Gastrocnemius medialis (tissue), 4 donors: ENCODE measurements at places on chromosomes 1 and 21.
A peak's percentile ranks its signal among the peaks of the same experiment; 100 is the strongest.

DNA sequence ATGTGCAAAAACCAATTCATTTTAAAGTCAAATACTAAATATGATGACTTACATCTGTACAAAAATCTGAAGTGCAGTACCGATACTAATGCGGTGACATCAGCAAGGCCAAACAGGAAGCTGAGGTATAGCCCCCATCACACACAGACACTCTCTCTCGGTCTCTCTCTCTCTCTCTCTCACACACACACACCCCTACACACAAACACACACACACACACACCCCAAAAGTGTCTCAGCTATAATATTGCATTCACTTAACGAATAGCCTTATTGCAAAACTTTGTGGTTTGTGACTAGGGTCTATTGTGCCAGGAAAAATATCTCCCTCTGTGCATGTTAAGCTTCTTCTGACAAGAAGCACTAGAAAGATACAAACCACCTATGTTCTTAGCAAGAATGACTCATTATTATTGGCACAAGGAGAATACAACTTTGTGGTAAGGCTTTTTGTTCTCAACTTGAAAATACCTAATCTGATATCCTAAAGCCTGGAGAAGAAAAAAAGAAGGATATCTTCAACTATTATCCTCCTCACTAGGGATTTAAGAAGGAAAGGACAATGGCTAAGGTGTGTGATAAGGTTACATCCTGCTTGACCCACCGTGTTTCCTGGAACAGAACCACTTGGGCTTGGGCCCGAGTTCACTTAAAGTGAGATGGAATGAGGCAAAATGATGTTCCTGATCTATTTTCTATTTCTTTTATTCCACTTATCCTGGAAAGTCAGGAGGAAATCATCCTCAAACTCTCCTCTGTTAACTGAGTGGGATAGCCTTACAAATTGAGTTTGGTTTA, 107.1 kb downstream of the NIBAN1 start:
- no peak overlapping the region for H3K4me3 ChIP-seq
- DNase-seq: no peak
- peak overlapping the region; percentile 33 for H3K27ac ChIP-seq

DNA sequence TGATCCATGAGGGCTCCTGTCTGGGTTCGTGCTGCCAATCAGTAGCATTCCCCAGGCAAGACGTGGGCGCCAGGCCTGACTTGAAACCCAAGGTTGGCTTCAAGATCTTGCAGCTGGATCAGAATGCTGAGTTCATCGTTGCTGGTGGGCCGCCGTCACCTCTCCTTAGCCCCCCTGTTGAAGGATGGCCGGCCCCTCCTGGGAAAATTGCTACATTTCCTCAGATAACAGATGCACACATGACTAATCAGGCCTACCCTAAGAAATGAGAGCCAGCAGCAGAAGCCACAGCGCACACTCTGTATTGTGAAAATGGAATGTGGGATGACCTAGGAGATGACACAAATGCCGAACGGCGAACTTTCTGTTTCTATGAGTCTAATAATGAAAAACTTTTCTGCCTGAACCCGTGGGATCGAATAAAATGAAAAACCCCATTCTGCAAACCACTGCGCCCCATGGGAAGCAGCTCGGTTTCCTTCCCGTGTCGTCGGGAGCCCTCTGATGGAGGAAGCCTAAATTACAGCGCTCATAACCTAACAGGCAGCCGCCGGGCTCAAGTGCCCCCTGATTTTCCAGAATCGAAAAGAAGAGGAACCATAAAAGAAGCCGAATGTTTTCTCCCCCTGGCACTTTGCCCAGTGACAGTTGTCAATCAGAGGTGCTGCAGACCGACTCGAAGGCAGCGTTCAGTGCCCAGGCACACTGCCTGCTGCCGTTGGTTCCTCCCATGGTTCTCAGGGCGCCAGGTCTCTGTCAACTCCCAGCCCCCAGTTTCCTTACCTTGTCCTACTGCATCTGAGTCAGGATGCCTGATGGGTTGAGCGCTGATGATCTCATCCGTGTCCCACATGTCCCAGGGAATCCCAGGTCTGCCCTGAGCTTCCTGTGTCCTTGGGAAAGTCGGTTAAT, 38.2 kb upstream of the H6PD start:
- H3K27ac ChIP-seq: peak overlapping the region; percentile 49
- H3K27me3 ChIP-seq: peaks cover 28% of the 10 kb centered on the region
- peaks cover 29% of the 10 kb centered on the region for H3K4me1 ChIP-seq
- no peaks in the 10 kb centered on the region for H3K36me3 ChIP-seq
- H3K4me3 ChIP-seq: peak overlapping the region; percentile 1

- H3K4me1 ChIP-seq: no peaks in the 10 kb centered on the region
- no peaks in the 10 kb centered on the region for H3K36me3 ChIP-seq
- no peaks in the 10 kb centered on the region for H3K27me3 ChIP-seq
Observed at GRCh38 chr21:31483146-31483545, 139.1 kb upstream of the TIAM1 start.

DNA sequence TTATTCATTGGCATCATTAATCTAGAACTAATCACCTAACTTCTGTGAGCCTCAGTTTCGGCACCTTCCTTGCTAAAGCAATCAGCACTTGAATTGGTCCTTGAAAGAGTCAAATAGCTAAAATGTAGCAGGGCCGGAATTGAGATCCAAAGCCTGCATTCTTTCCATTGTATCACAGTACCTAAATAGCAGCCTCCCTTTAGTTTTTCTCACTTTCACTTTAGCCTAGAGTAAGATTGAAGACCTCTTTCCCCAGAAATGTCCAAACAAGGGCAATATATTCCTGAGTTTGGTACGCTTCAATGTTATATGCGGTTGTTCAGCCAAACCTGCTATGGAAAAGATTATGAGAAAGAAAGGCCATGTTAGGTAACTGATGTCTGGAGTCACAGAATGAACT, 121.9 kb upstream of the BMP8A start:
- H3K27ac ChIP-seq: no peak overlapping the region
- no peak overlapping the region for H3K4me3 ChIP-seq
- peaks cover 76% of the 10 kb centered on the region for H3K36me3 ChIP-seq
- no peak for DNase-seq
- no peaks in the 10 kb centered on the region for H3K27me3 ChIP-seq

DNA sequence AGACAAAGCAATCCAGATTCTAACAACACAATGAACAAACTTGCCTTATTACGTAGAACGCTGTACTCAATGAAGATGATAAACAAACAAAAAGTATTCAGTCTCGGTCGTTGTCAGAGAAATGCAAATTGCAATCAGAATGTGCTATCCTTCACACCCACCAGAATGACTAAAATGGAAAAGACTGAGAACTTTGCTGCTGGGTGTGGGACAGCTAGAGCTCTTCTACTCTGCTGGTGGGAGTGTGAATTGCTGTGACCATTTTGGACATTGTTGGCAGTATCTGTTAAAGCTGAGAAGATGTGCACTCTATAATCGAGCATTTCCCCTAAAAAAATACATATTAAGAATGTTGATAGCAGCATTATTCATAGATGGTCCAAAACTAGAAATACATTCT, 111.4 kb downstream of the PEX14 start:
- H3K36me3 ChIP-seq: no peaks in the 10 kb centered on the region
- no peaks in the 10 kb centered on the region for H3K4me1 ChIP-seq
- no peaks in the 10 kb centered on the region for H3K27me3 ChIP-seq
- DNase-seq: no peak
- H3K4me3 ChIP-seq: no peak overlapping the region

DNA sequence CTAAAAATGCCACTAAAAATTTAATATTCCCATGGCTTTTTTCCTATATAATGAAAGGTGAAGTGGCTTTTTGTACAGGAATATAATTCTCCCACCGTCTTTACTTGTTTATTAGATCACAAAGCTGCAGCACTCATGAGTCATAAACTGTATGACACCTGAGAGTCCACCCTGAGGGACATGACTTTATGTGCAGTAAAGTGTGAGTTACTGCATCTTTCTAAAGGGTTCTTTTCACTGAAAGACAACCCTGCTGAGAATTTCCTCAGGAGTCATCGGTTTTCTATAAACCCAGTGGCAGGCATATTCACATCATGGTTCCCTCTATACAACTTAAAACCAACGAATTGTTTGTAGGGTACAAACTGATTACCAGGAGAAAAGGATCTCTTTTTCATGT, 77.4 kb downstream of the APP start:
- no peaks in the 10 kb centered on the region for H3K36me3 ChIP-seq
- no peak overlapping the region for H3K4me3 ChIP-seq
- H3K27me3 ChIP-seq: no peaks in the 10 kb centered on the region
- no peaks in the 10 kb centered on the region for H3K4me1 ChIP-seq

DNA sequence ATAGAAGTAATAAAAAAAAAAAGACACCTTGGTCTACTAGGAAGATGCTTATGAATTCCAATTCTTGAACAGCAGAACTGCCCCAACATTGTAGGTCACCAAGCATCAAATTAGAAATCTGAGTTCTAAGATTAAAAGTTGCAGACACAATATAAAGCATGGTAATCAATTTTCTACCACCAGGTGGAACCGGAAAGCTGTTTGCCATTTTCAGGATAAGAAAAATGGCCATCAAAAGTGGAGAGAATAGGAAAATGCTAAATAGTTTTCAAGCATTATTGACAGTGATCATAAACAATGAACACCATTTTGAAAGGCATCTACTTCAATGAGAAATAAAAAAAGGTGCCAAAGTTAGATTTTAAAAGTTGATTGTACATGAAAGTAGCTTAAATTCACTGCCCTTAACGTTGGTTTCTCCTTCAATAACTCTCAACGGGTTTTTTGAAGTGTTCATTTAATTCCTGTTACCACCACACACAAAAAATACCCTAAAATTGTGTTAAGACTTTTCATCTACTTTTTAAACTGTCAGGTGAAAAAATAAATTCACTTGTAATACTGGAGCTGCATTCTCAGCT, 252.9 kb downstream of the KCNT2 start:
- no peaks in the 10 kb centered on the region for H3K4me1 ChIP-seq
- H3K27me3 ChIP-seq: no peaks in the 10 kb centered on the region
- no peak overlapping the region for H3K27ac ChIP-seq
- no peak overlapping the region for H3K4me3 ChIP-seq
- DNase-seq: no peak

DNA sequence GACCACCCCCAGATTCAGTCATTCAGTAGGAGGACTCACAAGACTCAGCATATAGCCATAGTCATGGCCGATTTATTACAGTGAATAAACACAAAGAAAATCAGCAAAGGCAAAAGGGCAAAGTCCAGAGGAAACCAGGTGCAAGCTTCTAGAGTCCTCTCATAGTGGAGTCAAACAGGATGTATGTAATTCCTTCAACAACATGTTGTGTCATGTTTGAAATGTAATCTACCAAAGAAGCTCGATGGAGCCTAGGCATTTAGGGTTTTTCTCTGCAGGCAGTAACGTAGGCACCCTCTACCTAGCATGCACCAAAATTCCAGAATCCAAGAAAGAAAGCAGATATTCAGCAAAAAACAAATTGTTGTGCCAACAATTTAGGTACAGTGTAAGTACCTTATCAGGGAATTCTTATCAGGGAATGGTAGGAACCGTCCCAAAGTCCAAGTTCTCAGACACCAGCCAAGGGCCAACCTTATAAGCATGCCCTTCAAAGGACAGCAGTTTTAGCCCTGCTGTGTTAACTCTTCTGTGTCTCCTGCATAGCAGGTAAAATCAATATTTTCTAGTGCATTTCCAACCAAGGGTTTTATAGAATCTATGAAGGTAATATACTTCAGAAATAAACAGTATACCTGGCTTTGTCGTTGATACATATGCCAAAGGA, 16.1 kb upstream of the SLAMF6 start:
- H3K27ac ChIP-seq: no peak overlapping the region
- no peaks in the 10 kb centered on the region for H3K27me3 ChIP-seq
- no peak overlapping the region for H3K4me3 ChIP-seq

DNA sequence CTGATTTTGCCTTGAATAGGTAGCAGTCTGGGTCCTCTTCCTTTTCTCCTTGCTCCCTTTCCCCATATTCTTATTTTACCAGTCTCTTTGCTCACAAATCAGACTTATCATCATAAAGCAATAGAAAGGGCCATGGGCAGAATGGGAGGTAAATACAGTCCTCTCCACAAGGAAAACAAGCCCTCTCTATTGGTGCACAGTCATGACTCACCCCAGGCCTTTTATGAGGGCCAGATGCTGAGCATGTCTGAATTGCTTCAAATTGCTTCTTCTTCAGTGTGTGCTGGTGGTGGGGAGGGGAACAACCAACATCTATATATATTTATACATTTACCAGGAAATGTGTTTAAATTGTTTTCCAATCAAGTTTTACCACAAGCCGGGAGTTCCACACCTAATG, 75.2 kb downstream of the GFI1 start:
- H3K27me3 ChIP-seq: no peaks in the 10 kb centered on the region
- H3K4me1 ChIP-seq: no peaks in the 10 kb centered on the region
- DNase-seq: no peak
- no peak overlapping the region for H3K27ac ChIP-seq

DNA sequence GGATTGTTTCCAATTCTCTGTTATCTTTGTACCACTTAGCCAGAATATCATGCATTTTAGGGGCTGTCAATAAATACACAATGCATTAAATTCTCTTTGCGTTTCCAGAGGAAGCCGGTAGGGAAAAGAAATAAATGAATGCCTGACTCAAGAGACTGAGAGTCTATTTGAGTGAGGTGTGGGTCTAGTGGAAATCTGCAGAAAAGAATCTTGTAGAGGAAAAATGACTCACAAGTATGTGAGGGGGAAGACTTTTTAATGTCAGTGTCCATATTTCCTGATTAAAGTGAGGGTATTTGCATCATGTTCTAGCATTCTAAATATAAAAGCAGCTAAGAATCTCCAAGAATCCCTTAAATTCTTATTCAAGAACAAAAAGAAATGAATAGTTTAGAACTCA, 271.1 kb downstream of the PTPRC start:
- H3K4me3 ChIP-seq: no peak overlapping the region
- H3K4me1 ChIP-seq: no peaks in the 10 kb centered on the region
- H3K36me3 ChIP-seq: no peaks in the 10 kb centered on the region
- no peak for DNase-seq

DNA sequence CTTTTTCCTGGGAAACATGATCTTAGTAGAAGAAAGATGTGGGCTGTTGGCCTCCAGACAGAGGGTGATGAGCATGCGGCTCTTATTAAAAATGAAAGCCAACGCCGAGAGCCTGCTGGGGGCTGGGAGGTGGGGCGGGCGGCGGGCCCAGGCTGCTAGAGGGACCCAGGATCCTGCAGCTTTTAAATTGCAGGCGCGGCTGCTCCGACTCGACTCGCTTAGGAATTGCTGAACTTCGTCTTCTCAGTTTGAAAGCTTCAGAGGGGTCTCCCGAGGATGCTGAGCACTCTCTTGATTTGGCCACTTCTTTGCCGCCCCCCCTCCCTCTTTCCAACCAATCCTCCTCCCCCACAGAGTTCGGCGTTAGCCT, 1.2 kb downstream of the AGPAT3 start:
- H3K4me1 ChIP-seq: peaks cover 47% of the 10 kb centered on the region
- peak overlapping the region; percentile 76 for H3K4me3 ChIP-seq
- no peaks in the 10 kb centered on the region for H3K27me3 ChIP-seq
- peak overlapping the region; percentile 96 for H3K27ac ChIP-seq
- no peaks in the 10 kb centered on the region for H3K36me3 ChIP-seq

GRCh38 chr1:156366378-156367166, 2.4 kb upstream of the RHBG start:
- DNase-seq: no peak
- no peak overlapping the region for H3K27ac ChIP-seq
- H3K36me3 ChIP-seq: no peaks in the 10 kb centered on the region
- no peak overlapping the region for H3K4me3 ChIP-seq
